Activated T-cell treated with anti-CD3 and anti-CD28 coated beads, Interleukin-2, amount 50 U/mL, for 72 hours (primary cell): ENCODE measurements at places on chromosomes 5 and 9.

DNA sequence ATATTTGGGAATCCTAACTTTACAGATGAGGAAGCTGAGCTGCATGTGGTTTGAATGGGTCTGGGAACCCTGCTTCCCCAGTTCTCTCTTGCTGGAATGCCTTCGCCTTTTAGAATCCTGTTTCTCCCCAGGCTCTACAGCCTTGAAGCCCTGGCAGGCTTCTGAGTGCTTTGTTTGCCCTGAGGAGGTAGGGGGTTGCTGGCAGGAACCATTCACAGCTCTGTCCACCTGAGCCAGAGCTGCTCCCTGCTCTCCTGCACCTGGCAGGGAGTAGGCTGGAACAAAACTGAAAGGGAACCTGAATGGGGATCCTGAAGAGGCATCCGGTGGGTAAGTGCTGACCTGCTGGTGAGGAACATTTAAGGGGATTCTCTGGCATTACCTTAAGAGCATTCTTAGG, 33.0 kb downstream of the KIF4B start:
- DNase-seq, result no peak

GRCh38 chr5:77937015-77937908, 161.1 kb upstream of the TBCA start:
- no peak for DNase-seq

GRCh38 chr5:107519900-107520354, 150.8 kb downstream of the EFNA5 start:
- DNase-seq, result no peak

DNA sequence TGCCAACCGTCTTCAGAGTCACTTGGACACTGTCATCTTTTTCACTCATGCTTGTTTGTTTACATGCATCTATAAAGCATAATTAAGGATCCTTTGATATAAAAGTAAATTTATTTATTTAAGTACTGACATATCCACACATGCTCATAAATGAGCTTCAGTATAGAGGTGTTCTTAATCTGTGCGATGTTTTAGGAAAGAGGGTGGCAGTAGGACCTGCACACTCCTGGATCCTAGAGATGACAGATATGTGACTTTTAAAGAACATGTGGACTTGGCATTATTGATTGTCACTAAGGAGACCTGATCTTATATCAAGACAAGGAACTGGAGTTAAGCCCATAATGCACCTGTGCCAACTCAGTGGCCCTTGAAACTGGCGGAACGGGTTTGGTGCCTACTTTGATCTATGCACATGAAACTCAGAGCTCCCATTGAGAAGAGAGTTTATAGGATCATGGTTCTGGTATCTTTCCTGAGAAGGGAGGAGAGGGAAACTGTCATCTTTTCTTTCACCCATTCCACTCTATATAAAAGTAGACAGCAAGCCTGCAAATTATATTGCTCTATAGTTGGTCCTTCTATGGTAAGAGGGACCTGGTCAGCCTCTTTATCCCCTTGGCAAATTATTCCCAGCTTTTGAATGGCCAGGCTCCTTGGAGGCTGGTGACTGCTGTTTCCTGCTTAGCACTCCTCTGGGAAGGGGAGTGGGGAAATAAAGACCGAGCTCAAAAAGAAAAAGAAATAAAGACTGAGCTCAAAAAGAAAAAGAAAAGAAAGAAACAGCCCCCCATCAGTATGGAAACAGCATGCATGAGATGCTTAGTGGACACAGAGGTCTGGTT, 57.8 kb upstream of the LIFR start:
- DNase-seq, result no peak

DNA sequence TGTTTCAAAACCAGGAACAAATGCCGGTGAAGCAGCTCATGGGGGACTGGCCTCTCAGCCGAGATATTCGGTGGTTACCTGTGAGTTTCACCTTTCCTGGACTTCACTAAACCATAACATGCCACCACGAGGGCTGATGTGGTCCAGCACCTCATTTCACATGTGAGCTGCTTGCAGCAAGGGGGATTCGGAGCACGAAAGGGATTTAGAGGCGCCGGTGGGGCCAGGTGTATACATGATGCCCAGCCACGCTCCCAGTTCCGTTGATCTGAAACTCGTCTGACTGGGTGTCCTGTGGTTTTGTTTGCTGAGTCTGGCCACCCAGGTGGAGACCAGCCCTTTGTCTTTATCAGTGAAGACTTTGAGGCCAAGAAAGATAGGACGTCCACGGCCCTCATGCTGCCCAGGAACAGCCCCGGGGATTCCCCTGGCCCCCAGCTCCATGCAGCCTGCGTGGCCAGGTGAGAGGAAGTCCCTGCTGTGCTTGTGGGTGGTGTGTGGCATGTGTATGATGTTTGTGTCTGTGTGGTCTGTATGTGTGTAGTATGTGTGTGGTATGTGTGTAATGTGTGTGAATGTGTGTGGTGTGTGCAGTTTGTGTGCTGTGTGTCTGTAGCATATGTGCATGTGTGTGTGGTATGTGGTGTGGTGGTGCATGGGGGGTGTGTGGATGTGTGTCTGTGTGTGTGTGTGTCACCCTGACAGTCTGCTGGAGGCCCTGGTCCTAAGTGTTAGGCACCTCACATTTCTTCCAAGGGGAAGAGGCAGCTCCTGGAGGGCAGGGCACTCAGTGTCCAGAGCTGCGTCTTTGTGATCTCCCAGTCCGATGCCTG, 23.4 kb downstream of the PHF2 start:
- DNase-seq, result no peak

GRCh38 chr5:69032009-69032408, 61.8 kb upstream of the SLC30A5 start:
- no peak for DNase-seq

DNA sequence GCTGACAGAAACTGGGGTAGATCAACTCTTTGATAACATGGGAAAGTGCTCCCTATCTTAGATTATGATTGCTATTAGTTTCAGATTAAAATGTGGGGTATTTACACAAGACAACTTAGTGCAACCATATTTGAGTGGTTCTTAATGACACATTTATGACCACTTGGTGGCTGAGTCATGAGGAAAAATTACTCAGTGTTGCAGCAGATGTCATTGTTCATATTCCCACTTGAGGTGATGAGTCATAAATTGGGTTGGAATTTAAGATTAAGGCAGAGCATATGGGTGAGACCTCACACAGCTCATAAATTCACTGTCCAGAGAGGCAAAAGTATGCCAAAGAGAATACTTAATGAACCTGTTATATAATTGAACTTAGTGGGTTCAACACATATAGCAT, 408.3 kb downstream of the DMRT2 start:
- no peak for DNase-seq

- DNase-seq, result no peak
Observed at GRCh38 chr9:107991581-107991980, 502.0 kb upstream of the KLF4 start.

DNA sequence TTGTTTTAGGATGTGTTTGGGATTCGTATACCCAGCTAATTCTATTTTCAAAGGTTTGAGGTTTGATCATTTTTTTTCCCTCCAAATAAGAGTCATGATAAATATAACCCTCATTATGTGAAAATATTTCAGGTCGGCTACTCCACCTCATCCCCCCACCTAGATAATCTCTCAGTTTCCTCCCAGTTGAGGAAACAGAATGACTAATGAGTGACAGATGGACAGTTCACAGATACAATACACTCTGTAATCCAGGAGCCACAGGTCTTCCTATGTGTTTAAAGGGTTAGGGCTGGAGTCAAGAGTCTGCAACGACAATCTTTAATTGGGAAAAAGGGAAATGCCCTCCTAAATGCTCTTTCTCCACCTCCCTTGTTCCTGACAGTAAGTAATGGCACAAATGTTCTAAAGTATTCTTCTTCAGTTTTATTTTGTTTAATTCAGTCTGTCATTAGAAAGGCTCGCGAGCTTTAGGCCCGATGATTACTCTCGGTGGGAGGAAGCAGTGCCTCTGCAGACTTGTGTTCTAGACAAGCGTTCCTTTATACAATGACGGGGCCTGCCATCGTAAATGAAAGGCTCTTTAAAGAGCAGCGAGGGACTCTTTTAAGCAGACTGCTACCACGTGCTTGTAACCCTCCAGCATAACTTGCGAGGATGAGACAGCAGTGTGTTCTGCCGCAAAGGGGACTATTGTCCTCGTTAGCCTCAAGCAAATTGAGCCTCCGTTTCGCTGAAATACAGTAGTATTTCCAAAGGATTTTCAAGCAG, 69.0 kb downstream of the MEF2C start:
- DNase-seq, result no peak

- DNase-seq, result no peak
Observed at GRCh38 chr5:120293796-120294195, 170.3 kb upstream of the PRR16 start.

GRCh38 chr9:78973907-78974306, 597.9 kb upstream of the TLE4 start:
- no peak for DNase-seq

- no peak for DNase-seq
Observed at GRCh38 chr5:73442996-73443627, 5.5 kb downstream of the FOXD1 start.

DNA sequence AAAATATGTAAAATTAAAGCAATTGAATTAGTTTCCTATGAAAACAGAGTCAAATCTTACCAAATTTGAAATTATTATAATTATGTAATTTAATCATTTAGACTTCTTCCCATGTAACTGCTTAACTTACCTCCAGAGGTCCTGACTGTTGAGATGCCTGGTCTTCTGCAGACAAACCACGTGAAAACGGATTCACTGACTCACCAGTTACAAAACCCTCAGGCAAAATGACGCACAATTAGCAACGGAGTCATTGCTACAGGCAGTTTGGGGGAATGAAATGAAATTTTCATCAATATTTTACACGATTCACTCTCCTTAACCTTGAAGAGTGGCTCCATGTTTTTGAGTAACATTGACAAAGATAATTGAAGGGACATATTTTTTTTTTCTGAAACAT, 460.8 kb downstream of the MTRR start:
- DNase-seq, result no peak

GRCh38 chr5:68137511-68138140, 77.9 kb upstream of the PIK3R1 start:
- no peak for DNase-seq

GRCh38 chr9:122526602-122527001, 491 bp downstream of the OR1N1 start:
- peak; percentile 19 for DNase-seq

DNA sequence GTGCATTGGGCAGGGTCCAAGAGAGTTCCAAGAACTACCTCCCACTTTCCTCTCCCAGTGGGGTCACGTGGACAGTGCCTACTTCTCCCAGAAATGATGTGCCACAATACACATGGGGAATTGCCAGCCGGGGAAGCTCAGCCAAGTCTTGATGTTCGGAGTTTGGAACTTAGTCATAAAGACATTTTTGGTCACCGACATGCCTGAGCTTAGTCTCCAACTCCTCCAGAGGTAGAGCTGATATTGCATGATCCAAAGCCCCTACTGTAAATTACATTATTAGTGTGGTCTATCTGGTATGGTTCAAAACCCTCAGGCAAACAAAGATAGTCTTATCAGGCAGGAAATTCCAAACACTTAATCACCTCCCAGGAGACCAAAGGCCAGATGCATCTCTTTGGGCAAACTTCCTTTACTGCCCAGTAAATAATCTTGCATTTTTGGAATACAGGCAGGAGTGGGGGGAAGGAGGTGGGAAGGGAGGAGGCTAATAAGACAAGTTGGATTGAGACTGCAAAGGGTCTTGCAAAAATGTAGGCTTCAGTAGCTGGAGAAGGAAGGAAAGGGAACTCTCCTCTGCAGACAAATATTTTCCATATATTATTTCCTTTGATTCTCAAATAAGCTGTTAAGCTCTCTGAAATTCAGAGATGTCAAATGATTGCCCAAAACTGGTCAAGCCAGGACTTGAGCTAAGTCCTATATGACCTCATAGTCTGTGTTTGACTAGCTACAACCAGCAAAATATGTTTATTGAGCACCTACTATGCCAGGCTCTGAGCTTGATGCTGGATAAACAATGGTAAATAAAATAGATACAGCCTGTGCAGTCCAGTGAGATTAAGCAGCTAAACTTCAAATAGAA, 99.4 kb downstream of the DRD1 start:
- DNase-seq, result no peak

- no peak for DNase-seq
Observed at GRCh38 chr5:144467792-144468191, 297.1 kb downstream of the KCTD16 start.

GRCh38 chr5:152632360-152632759, 227.3 kb upstream of the NMUR2 start:
- no peak for DNase-seq

GRCh38 chr5:118653183-118653582, 335.2 kb downstream of the DTWD2 start:
- no peak for DNase-seq

GRCh38 chr9:26723486-26723885, 169.1 kb downstream of the CAAP1 start:
- peak; percentile 11 for DNase-seq

GRCh38 chr9:13974891-13975290, 339.1 kb downstream of the NFIB start:
- no peak for DNase-seq

DNA sequence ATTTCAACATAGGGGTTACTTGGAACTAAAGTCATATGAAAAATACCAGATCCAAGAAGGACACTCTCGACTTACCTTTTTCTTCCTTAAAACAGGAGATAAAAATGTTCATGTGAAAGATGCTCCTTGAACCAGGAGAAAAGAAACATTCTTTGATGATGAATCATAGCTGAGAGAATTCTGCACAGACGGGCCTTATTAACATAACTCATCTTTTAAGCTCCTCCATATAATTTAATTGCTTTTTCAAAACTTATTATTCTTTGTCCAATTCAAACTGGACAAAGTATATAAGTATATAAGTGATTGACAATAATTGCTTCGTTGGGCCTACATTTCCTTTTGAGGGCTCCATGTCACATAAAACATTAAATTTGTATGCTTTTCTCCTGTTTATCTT, 945.2 kb upstream of the C9orf72 start:
- DNase-seq, result no peak

DNA sequence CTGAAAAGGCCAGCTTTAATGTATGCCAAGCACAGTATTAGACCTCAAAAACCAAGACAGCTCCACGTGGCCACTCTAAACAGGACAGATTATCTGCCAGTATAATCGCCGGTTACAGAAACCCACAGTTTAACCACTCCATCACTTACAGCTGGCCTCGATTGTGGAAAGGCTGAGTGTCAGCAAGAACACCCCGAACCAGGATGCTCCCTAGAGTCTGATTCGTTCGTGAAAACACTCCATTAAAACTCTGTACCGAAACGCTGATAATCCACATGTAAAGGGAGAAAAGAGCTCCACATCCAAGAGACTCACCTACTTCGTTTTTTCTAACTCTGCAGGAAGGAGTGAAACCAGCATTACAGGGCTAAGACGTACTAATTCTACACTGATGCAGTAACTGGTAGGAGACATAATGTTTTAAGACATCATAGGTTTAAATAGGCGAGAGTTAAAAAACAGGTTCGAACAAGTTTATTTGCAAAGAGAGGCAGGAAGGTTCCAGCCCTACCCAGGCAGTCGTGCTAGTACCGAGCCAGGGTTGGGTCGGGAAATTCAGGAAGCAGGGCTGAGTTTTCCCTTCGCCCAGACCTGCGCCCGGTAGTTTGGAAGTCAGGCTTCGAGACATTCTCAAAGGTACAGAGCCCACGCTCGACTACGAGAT, 949 bp downstream of the SERINC5 start:
- peak; percentile 39 for DNase-seq

DNA sequence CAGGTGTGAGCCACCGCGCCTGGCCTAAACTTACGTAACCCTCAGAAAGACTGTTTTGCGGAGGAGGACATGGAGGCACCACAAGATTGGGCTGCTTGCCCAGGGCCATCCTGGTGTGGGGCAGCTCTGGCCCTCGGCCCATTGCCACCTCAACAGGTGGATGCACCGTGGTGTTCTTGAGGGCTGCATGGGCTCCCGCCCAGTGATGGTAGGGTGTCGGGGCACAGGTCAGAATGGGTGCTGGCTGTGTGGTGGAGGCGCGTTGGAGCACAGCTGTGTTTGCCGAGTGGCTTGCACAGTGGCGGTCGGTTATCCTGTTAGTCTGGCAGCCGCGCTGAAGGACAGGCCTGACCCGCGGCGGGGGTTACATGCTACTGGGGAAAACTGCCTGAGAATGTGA, 196.9 kb downstream of the CACNA1B start:
- no peak for DNase-seq
